ENCODE measurements at places on chromosomes 13 and 19. TPM values are rescaled to one million over a fixed set of nuclear protein-coding genes. Genes with fewer than 3 reads are reported as not detected.

DNA sequence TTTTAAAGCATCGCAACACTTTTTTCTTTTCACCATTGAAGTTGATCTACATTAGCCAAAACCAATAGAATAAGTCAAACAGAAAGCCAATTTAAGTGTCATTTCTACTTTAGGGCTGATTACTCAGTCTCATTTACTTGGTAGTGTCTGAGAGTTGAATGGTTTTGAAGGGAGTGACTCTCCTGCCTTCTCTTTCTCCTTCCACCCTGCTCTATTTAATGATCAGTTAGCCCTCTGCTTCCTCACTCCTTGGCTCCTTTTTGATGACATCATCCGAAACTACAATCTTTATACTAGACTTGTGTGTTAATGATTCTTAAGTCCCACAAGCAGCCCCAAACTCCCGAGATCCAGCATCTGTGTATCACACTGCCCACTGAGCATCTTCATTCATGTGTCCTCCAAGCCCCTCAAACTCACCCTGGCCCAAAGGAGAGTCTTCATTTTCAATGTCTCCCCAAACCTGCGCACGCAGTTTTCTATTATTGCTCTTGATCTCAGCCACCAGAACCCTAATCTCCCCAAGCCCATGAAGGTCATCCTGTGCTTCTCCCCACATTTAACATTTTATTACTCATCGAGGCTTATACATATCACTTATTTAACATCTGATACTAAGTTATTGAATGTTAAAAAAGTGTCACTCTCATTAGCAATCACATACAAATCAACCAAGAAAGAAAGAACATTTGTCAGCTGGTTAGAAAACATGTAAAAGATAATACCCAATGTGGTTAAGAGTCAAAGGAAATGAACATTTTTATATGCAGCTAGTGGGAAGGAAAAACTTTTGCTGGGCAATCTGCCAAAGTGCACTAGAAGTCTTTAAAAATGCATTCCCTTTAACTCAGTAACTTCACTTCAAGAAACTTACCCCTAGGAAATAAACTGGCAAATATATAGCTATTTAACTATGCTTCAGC lies 32.2 kb upstream of the ARGLU1 start:
- no peak for DNase-seq

- no peak for DNase-seq
Observed at GRCh38 chr13:41299316-41300094, 11.6 kb upstream of the NAA16 start.

DNA sequence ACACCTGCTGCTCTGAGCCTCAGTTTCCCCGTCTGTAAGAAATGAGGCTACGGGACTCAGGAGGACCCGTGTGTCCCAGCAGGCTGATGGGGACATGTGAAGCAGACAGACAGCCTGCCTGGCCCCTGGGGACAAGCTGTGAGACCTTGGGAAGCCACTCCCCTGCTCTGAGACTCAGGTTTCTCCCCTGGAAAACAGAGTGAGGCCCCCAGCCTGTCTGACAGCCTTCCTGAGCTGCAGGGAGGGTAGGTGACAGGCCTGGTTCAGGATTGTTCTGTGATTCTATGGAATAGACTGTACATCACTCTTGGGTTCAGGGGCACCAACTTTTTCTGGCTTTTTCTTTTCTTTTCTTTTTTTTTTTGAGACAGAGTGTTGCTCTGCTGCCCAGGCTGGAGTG lies 2.9 kb upstream of the NTF4 start:
- no peak for DNase-seq

DNA sequence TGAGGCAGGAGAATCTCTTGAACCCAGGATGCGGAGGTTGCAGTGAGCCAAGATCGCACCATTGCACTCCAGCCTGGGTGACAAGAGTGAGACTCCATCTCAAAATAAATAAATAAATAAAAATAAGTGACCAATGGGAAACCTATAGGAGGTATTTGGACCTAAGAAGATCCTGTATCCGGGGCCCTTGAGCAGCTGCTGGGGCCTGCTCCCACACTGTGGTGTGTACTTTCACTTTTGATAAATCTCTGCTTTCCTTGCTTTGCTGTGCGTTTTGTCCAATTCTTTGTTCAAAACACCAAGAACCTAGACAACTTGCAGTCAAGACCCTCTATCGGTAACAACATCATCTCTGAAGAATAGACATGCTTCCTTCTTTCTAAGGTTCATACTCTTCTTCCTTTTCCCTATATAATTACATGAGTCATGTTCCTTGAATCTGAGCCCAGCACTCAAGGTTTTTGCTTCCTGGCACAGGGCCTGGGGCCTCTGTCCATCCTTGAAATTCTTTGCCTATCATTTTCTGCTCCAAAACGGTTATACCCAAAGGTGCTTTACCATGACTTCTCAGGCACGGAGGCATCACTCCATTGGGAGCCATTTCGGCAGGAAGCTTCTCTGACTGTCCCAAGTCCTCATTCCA lies 14.2 kb upstream of the PNMA8C start:
- DNase-seq, result peak; percentile 43

- DNase-seq, result no peak
Observed at GRCh38 chr13:47862841-47863240, 138.2 kb downstream of the SUCLA2 start.

DNA sequence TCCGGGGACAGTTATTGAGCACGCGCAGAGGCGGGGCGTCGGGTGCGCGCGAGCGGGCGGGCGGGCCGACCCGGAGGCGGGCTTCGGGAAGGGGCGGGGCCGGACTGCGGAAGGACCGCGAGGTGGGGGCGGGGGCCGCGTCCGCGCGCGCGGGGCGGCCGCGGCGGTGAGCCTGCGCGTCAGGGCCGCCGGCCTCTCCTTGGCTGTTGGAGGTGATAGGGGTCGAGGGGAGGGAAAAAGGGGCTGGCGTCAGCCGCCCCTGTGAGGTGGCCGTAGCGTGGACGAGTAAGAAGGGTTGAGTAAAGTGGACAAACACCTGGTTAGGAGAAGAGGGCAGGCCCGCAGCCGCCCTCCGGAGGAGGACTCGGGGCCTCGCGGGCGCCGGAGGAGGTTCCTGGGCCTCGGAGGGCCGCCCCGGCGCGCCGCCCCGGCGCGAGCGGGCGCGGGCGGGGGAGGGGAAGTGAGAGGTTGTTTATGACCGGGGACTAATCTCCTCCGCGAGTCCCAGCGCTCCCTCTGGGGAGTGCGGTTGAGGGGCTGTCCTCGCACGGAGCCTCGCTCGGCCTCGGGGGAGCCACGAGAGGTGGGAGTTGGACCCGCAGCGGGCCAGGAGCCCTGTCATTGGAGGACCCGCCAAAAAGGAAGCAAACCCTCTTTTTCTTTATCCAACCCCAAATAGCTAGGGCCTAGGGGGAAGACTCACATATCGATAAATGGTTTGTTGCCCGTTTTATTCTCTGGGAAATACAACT lies 547 bp upstream of the INTS6 start:
- peak; percentile 92 for DNase-seq

DNA sequence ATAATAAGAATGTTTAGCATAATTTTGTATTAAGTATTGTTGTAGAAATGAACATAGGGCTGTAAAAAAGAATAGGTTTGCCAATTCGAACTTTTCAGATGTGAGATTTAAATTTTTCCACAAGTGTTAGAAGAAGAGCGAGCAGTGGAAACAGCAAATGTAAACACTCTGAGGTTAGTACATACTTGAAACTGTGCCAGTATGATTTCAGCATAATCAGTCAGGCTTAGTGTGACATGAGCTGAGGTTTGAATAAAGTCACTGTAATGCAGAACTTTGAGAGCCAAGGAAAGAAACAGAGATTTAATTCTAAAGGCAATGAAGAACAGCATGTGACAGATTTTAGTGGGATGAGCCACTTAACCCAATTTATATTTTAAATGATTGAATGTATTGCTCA lies 2166.4 kb downstream of the PCDH9 start:
- no peak for DNase-seq

DNA sequence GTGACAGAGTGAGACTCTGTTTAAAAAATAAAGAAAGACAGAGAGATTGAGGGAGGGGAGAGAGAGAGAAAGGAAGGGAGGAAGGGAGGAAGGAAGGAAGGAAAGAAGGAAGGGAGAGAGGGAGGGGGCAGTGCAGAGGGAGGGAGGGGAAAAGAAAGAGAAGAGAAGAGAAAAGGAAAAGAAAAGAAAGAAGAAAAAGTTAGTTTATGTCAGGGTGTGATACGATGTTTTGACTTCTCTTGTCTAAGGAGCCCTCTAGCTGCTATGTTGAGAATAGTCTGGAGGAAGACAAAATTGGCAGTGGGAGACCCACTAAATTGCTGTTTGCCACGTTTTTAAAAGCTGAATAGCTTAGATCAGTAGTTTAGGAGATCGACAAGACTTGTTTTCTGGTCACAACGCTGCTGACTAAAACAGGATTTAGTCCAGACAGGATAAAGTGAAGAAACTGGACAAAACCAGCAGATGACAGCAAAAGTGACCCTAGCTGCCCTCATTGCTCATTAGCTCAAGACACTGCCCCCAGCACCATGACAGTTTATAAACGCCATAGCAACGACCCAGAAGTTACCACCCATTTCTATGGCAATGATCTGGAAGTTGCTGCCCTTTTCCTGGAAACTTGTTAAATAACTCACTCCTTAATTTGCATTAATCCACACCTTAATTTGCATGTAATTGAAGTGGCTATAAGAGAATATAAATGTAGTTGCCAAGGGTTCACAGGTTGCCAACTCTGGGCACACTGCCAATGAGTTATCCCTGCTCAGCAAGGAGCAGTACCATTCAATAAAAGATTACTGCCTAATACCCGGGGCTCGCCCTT lies 11.1 kb downstream of the TEX101 start:
- DNase-seq, result no peak

DNA sequence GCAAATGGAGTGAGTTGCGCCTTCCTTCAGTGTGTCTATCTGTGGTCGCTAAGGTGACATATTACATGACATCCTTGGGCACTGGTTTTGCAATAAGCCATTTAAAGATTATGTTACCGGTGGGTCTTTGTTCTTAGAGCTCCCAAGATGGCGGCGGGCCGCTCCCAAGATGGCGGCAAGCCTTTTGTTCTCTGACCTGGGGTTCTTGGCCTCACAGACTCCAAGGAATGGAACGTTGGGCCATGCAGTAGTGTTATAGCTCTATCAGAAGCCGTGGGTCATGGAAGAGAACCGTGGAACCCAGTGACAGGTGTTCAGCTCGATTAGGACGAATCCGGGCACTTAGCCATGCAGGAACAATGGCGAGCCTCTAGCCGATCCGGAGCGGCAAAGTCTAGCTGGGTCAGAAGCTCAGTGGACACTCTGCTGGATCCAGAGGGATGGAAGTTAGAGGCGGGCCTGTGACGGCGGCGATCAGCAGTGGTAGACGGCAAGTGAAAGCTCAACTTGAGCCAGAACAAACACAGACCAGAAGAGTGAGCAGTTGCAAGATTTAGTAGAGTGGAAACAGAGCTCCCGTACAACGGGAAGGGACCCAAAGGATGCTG lies 188.6 kb downstream of the TEX29 start:
- no peak for DNase-seq

DNA sequence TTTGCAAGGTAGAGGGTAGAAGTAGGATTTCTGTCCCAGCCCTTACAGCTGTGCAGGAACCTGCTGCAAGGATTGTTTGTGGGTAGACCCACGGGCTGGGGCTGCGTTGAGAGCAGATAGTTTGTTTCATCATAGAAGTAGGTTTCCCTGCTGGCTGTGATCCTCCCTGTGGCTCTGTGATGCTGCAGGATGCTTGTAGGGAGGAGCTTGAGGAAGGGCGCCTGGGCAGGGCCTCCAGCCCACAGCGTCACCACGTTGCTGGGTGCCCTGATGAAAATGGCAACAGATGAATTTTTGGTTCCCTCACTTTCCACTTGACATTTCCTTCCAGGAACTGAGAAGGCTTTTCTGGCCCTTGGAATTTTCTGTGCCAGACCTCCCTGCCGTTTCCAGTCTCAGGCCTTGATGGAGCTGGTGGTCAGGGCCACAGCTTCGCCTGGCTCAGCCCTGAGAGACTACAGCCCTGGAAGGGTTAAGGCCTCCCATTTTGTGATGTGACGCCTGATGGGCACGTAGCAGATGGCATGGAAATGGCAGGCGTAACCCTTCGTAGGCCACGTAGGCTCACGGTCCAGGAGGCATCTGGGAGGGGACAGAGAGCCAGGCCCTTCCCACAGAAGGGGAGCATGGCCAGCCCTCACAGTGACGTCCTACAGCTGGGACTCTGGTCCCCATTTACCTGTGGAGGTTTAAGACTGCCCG lies 42.2 kb downstream of the GATAD2A start:
- DNase-seq, result no peak

DNA sequence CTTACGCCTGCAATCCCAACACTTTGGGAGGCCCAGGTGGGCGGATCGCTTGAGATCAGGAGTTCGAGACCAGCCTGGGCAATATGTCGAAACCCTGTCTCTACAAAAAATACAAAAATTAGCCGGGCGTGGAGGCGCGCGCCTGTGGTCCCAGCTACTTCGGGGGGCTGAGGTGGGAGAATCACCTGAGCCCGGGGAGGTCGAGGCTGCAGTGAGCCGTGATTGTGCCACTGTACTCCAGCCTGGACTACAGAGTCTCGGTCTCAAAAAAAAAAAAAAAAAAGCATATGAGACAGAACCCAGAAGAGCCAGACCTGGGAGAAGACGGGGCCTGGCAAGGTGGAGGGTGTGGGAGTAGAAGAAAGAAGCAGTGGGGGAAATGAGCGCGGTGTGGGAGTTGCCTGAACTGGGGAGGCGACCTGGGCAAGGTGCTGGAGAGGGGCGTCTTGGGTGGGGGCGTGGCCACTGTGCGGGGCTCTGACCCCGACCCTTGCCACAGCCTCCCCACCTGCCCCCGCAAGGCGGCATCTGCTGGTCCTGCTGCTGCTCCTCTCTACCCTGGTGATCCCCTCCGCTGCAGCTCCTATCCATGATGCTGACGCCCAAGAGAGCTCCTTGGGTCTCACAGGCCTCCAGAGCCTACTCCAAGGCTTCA lies 533 bp downstream of the DKKL1 start:
- DNase-seq, result no peak

- DNase-seq, result no peak
Observed at GRCh38 chr19:29400917-29401711, 124.7 kb upstream of the VSTM2B start.

DNA sequence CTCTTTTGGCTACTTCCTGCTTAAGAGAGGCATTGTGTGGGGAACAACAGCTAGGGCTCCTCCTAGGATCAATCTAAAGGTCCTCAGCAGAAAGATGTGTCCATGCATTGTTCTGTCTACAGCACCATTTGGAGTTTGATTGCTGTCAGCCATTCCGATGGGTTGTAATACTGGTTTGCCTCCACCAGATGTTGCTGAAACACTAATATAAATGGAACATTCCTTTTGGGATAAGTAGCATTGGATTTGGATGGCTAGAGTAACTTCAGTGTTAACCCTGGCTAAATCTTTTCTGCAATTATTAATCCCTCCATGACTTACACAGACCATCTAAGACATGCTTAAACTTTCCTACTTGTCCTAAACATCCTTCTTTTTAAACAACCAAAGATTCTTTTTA lies 104.2 kb downstream of the TDRD3 start:
- DNase-seq, result no peak

ZNF667 gene
- 5.6 TPM for total RNA-seq

CKM gene
- total RNA-seq, result 6,589 TPM

MBD3L2 gene
- not detected for total RNA-seq

All from left ventricle myocardium superior (tissue), 1 donor.